Suppressor macrophage treated with lipopolysaccharide for 4 hours (primary cell): ENCODE measurements at places on chromosomes 12 and 14.
A peak's percentile ranks its signal among the peaks of the same experiment; 100 is the strongest.

- no peak for DNase-seq
Observed at GRCh38 chr14:80388980-80389711, 177.8 kb upstream of the DIO2 start.

DNA sequence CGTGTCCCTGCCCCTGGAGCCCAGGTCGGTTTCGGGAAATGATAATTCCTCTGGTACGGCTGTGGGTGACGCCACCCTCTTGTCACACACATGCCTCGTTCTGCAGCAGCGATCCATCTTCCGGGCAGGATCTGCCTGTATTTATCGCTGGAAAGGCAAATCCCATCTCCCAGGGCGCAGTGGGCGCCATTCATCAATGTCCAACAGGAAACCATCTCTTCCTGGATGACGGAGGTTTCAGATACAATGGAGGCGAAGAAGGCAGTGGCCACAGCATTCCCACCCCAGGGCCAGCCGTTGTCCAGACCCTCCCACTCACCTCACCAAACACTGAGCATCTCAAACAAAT is 74.2 kb downstream of the NOC4L start:
- DNase-seq, result no peak

DNA sequence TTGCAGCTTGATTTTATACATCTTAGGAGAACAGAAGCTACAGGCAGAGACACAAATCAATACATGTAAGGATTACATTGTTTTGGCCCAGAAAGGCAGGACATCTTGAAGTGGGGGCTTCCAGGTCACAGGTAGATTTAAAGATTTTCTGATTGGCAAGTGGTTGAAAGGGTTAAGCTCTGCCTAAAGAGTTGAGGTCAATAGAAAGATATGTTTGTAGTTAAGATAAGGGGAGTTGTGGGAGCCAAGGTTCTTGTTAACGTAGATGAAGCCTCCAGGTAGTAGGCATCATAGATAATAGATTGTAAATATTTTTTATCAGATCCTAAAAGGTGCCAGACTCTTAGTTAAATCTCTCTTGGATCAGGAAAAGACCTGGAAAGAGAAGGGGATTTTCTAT is 5.5 kb upstream of the DHRS2 start:
- DNase-seq, result no peak

DNA sequence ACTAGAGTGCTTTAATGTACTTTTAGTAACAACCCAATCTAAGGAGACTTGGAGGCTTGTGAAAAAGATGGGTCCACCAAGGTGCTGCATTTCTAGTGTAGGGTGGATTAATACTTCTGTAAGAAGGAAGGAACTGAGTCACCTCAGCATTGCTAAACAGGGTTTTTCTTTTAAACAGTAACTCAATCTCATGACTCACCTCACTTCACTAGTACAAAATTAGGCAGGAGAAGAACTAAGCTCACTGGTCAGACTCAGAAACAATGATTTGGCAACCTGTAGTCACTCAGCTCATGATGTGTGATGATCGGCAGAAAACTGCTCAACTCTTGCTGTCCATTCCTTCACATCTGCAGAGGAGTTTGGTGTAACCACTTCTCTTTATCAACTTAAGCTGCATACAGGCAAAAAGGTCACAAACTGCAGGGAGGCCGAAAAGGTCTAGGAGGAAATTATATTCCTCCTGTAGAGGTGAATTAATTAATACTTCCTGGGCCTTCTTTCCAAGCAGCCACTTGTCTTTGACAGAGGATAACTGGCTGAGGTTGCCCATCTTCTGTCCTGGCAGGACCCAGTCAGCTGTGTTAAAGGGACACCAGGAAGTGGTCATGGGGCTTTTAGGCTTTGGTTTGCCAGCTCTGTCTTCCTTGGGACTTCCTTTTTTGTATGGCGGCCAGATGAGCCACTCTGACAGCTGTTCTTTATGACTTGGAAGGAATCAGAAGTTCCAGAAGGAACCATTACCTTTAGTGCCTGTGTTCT is 466.9 kb downstream of the FUT8 start:
- DNase-seq, result peak; percentile 48

GRCh38 chr12:114201794-114202193 is 204.2 kb downstream of the TBX5 start:
- no peak for DNase-seq

- no peak for DNase-seq
Observed at GRCh38 chr12:120242971-120243699, 22.4 kb downstream of the PXN start.

DNA sequence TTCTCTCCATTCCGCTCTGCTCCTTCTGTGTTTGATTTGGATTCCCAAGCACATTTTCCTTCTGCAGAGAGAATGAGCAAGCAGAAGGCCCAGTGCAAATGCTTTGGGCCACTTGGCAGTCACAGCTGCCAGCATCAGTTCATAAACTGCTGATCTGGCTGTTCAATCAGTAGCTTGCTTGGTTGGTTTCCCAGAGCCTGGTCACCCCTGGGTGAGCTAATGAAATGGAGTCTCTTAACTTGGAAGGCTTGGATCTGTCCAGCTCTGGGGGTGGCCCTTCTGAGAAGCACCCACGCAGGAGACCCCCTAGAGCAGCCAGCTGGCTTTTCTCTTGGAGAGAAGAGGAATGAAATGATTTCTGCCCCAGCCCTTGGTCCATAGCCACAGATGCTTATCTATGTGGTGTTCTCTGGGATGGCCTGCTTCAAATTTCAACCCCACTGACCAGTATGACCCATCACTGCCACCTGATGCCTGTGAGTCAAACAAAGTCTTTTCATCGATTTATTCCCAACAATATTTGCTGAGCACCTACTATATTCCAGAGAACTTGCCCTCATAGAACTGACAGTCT is 30.3 kb downstream of the FAIM2 start:
- no peak for DNase-seq

- no peak for DNase-seq
Observed at GRCh38 chr14:65062096-65063075, 39.9 kb downstream of the MAX start.

DNA sequence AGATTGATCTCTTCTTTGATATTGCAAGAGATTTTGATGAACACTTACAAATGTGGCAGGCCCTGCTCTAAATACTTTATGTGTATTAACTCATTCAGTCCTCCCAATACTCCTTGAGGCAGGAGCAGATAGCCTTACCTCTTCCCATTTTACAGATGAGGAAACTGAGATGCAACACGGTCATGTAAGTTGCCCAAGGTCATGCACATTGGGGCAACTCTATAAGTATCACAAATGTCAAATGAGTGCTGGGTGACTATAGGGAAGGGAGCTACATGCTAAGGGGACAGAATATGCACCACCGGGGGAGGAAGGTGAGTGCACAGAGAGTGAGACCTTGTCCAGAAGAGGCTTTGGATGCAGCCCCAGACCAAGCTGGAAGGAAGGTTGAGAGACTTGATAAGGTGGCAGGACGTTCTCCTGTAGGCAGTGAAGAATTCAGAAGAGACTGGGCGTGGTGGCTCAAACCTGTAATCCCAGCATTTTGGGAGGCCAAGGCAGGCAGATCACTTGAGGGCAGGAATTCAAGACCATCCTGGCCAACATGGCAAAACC is 132.3 kb upstream of the PWP1 start:
- no peak for DNase-seq

- no peak for DNase-seq
Observed at GRCh38 chr14:20143911-20144310, 5.3 kb downstream of the OR4N5 start.

- DNase-seq, result no peak
Observed at GRCh38 chr12:100591979-100592378, 18.5 kb downstream of the GAS2L3 start.

- no peak for DNase-seq
Observed at GRCh38 chr12:46660276-46660675, 165.5 kb downstream of the SLC38A4 start.

GRCh38 chr12:4006743-4007142 is 133.5 kb upstream of the PARP11 start:
- DNase-seq, result no peak
